ENCODE measurements at places on chromosomes 12 and 14.

GRCh38 chr14:59427653-59428580 lies 37.3 kb downstream of the GPR135 start:
- DNase-seq = no peak

GRCh38 chr12:110316861-110317260 lies 35.8 kb downstream of the ATP2A2 start:
- peak; percentile 85 for DNase-seq

DNA sequence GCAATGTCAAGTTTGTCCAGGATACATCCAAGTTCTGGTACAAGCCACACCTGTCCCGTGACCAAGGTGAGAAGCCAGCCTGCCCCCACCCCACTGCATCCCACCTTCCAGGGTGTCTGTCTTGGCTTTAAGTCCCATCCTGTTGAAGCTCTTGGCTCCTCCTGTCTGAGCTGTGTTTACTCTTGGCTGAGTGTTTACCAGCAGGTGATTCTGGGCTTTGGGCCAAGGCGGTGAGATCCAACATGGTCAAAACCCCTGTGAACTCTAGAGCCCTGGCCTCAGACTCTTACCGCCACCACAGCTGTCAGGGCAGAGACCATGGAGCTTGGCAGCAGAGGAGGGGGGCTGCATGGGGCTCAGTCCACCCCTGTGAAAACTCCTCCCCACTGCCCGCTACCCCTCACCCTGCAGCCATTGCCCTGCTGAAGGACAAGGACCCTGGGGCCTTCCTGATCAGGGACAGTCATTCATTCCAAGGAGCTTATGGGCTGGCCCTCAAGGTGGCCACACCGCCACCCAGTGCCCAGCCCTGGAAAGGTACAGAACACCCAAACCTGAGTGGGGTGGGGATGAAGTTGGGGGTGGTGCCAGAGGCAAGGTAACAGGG lies 11.6 kb downstream of the TNS2 start:
- no peak for DNase-seq

GRCh38 chr12:96104566-96104965 lies 69.2 kb upstream of the LTA4H start:
- no peak for DNase-seq

- DNase-seq = no peak
Observed at GRCh38 chr12:11812586-11813437, 163.3 kb downstream of the ETV6 start.

- DNase-seq = no peak
Observed at GRCh38 chr12:47152095-47152494, 72.3 kb upstream of the AMIGO2 start.

DNA sequence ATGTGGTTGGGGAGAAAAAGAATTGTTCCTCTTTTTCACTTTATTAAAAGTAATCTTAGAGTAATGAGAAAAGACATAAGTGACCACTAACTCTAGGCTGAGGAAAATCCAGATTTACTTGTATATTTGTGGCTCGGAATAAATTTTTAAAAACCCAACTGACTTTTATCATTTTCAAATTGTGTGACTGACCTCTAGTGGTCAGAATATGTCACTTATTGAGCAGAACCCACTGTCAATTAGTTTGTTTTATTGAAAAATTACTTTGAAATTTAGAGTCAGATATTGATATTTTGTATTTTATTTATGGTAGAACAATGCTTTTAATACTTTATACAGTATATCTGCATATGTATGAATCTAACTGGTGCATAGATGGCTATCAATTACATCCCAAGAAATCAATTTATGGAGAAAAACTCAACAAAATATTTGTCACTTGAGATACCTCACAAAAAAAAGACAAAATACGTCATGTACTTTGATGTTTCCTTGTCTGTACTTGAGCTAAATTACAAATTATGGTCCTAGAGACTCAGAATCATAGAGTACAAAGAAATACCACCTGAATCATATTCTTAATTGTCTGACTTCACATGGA lies 229.4 kb downstream of the CNTN1 start:
- no peak for DNase-seq

DNA sequence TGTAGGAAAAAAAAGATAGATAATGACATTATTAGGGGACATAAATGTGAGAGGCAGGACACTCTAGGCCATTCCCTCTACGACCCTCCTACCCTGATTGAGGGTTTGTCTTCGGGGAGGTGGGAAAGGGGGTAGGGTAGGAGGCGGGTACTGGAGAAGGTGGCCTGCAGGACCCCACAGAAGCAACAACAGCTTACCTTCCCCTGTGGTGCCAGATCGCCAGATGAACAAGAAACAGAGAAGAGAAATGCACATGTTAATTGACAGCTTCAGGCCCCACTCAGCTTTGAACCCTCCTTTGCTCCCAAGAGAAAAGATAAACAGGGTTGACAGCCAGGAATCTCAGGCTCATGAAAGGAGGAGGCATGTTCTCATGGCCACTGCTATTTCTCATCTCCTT lies 4.8 kb downstream of the PHB2 start:
- DNase-seq = no peak

- DNase-seq = peak; percentile 3
Observed at GRCh38 chr12:879641-880040, 69.9 kb downstream of the RAD52 start.

- no peak for DNase-seq
Observed at GRCh38 chr14:87131879-87132278, 861.1 kb downstream of the GALC start.

- DNase-seq = no peak
Observed at GRCh38 chr14:99521176-99522024, 40.2 kb downstream of the CCNK start.

DNA sequence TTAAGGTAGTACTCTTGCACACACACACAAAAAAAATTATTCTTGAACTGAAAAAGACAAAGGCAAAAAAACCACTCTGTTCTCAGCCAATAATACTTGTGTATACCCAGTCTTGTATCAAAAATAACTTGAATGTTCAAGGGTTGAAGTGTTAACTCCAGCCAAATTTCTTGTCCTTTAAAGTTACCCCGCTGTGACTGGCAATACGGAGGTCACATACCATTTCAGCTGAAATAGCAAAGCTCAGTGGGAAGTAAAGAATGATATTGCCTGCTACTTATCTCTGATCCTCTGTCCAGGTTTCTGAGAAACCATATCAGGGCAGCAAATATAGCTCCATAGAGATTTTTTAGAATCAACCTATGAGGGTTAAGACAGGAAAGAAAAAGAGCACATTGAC lies 167.4 kb downstream of the C12orf50 start:
- no peak for DNase-seq

- DNase-seq = no peak
Observed at GRCh38 chr14:105532735-105533141, 6.4 kb downstream of the TMEM121 start.

- DNase-seq = no peak
Observed at GRCh38 chr14:67564236-67564635, 31.1 kb downstream of the PLEKHH1 start.

GRCh38 chr14:96796851-96797581 lies at the start of gene VRK1:
TSS of gene VRK1 (plus strand) at chr14:96797382. CDS start at chr14:96833472, 36,090 bp downstream.
- DNase-seq = peak; percentile 90

- peak; percentile 38 for DNase-seq
Observed at GRCh38 chr12:123269395-123269892, 2.2 kb downstream of the CDK2AP1 start.

DNA sequence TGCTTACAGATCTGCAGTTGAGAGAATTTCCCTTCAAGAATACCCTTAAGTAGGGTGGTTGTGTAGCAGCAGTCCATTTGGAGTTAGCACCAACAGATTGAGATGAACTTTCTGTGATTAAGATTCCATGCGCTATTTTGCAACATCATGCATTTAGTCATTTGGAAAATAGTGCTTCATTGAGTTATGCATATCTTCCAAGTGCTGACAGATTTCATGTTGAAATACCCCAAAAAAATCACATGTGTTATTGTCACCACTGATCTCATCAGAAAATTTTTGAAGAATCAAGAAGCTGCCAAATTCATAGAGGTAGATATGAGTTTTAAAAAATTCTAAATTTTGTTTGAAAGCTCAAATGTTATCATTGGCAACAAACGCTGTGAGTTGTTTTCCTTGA lies 35.5 kb upstream of the OSBPL8 start:
- DNase-seq = no peak

DNA sequence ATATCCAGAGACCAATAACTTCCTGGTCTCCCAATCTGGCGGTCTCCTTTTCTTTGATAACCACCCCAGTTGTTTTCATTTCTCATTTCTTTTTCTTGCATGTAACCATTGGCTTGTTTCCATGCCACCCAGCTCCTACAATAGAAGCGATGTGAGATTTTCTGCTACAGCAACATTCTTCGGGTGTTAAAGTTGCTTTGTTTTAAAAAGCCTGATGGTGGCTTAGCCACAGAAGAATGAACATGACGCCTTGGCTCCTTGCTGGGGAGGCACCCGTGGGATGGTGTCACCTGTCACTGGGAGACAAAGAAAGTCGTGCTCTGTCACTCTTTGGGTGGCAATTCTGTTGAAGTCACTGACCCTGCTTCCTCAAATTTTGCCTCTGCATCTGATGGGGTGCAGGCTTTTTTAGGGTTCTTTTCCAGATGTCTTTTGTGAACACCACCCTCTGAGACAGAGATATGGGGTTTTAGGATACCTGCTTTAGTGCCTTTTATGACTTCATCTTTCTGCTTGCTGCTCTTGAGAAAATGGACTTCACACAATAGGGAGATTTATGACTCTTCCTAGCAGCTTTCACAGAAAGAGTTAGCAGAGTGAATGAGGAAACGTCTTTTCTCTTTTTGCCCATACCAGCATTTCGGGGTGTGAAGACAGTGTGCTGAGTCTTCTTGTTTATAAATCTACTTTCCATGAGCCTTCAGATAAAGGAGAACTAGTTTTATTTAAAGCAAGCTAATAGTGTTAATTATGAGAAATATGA lies 265.3 kb upstream of the TBX3 start:
- no peak for DNase-seq

DNA sequence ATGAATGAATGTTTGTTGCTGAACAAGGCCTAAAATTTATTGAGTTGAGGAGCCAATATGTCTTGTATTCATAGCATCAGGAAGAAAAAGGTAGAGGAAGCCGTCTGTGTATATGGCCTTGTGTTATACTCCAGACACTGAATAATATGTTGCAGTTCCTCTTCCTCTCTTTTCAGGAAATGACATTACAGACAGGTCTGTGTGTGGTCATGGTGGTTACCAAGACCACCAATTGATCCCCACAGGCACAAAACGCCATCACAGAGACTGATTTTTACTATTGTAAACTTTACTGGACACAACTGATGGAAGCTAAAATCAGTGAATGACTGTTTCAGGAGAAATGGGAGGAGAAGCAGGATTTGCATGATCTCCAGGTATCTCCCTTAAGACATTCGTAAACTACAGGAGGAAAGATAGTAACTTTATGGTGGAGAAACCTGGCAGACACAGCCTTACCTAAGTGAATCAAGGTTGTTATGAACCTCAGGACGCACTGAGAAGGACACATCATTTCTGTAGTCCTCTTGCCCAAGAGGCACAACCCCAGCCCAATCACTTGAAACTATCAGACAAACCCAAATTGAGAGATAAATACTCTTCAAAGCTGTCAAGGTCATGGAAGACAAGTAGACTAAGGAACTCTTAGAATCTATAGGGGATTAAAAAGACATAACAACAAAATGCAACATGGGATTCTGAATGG lies 334.1 kb upstream of the RGS6 start:
- no peak for DNase-seq

DNA sequence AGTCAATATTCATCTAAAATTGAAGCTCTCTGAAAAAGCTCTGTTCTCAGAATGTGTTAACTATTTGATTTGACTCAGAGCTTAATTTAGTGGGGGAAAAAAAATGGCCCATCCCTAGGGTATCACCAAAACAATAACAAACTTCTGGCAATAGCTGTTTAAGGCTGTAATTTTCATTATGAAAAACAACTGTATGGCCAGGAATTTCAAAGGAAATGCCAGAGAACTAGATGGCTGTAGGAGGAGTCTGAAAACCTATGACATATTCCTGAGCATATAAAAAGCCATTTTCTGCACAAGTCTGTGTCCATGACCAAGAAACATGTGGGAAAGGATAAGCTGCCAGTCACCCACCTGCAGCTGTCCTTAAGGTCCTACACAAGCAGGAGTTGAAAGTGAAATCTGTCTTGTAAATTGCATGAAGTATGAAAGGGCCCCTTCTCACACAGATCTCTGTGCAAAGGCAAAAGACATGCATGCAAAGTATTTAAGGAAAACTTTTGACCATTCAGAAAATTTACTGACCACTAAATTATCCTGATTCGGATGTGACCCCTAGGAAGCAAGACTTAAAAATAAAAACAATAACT lies 299.1 kb downstream of the BTG1 start:
- no peak for DNase-seq

DNA sequence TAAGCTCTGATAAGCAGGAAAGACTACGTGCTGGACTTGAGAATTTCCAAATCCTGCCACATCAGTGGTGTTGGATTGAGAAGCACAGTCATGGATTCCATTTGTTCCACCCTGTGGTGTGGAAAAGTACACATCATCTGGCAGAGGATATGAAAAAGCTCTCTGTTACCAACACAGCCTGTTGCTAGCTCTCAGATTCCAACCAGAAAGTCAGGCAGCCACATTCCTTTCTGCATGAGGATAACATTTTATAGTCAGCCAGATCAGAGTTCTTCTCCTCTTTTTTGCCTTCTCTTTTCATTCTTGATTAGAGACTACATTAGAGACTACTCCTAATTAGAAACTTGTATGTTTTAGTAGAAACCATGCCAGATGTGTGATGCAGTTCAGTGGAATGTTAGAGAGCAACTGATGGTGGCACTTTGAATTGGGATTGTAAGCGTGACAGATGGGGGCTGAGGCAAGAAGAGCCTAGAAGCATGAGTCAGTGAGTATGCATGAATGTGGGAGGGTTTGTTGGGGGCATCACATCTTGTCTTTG lies 61.2 kb upstream of the STXBP6 start:
- DNase-seq = no peak

DNA sequence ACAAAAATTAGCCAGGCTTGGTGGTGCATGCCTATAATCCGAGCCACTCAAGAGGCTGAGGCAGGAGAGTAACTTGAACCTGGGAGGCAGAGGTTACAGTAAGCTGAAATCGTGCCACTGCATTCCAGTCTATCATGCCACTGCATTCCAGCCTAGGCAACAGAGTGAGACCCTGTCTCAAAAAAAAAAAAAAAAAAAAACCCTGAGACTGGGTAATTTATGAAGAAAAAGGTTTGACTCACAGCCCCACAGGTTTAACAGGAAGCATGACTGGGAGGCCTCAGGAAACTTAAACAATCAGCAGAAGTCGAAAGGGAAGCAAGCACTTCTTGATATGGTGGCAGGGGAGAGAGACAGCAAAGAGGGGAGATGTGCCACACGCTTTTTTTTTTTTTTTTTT lies 123.2 kb downstream of the GXYLT1 start:
- DNase-seq = no peak

Data from GM04504 (cell line).